ENCODE measurements at places on chromosomes 5 and 9.

GRCh38 chr5:107436201-107436600 lies 234.5 kb downstream of the EFNA5 start:
- no peak for DNase-seq

DNA sequence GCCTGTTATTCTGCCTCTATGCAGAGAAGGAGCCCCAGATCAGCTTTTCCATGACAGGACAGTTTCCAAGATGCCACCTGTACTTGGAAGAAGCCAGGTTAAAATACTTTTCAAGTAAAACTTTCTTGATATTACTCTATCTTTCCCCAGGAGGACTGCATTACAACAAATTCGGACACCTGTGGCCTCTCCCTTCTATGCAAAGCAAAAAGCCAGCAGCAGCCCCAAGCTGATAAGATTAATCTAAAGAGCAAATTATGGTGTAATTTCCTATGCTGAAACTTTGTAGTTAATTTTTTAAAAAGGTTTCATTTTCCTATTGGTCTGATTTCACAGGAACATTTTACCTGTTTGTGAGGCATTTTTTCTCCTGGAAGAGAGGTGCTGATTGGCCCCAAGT lies 301 bp upstream of the IL4 start:
- DNase-seq = no peak

DNA sequence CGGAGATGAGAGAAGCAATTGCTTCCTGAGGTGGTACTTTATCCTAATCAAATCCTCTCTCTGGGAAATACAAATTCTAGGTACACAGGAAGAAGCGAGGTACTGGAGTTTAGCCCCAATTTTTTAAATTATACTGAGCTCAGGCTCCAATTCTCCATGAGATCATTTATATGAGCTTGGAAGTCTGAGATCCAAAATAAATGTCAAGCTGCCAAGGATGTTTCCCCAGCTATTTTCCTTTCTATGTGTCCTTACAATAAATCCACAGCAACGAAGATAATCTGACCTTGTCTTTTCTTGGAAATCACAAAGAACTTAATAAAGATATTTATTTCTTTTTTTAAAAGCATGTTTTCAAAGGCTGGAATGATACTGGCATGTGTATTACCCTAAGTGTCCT lies 597.3 kb downstream of the GABRG2 start:
- no peak for DNase-seq

GRCh38 chr5:61290791-61291210 lies 41.3 kb upstream of the ZSWIM6 start:
- no peak for DNase-seq

DNA sequence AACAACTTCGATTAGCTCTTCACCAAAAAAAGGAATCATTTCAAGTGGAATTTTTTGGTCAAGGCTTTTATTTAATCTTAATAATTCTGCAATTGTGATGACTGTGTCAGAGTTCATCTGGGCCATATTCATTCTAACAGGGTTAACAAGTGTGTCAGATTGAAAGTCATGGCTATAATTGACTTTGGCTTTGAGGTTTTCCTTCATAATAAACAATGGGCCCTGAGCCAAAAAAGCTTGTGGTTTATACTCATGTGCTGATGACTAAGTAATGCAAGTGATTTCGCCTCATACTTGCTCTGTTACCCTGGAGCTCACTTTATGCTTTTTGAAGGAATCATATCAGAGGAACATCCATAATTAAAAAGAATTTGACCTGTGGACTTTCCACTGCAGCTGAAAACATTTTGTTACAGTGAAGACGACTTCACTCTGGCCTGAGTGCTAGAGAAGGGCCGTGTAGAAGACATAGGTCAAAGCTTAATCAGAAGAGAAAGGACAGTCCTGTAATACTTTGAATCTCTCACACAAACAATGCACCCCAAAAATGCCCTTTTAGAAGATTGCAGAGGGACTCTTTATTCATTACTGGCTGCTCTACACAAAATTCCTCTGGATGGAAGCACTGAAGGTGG lies 101.7 kb downstream of the GDNF start:
- peak; percentile 57 for DNase-seq

Data from NCI-H2171 (cell line).